Stimulated activated CD4-positive, alpha-beta T cell treated with anti-CD3 and anti-CD28 coated beads, Interleukin-1b, Interleukin-23, amount 100 ng/mL, for 24 hours (primary cell): ENCODE measurements at places on chromosomes 6 and 20.

DNA sequence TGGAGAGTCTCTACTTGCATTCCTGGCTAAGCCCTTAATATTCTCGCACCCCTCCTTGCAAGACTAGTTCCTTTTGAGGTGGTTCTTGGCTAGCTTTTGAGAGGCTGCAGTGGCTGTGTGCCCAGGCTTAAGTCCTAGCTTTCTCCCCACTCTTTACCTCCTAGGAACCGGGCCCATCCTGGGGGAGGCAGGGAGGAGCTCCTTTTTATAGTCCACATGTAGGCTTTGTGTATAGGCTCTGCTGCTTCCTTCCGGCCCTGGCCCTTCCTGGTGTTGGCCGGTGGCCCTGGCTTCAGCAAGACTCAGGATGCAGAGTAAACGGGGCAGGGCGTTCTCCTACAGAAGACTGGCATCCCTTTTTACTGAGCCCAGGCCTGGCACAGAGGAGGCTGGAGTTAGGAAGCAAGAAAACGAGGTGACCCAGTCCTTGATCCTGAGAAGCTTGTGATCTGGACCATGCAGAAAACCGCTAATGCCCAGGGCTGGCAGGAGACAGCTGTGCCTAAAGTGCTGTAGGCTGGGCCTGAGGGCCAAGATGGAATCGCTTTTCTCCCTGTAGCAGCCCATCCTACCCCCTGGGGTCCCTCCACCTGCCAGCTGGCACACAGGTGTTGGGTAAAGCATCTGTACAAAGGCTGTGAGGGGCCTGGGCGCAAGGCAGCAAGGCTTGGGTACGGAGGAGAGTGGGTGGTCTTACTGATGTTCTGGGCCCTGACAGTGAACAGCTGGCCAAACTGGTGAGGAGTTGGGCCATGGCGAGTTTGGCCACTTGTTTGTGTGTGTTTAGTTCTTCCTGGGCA is 8.7 kb downstream of the PLCG1 start:
- DNase-seq, result no peak

GRCh38 chr6:56368491-56368890 is 121.1 kb upstream of the COL21A1 start:
- no peak for DNase-seq

DNA sequence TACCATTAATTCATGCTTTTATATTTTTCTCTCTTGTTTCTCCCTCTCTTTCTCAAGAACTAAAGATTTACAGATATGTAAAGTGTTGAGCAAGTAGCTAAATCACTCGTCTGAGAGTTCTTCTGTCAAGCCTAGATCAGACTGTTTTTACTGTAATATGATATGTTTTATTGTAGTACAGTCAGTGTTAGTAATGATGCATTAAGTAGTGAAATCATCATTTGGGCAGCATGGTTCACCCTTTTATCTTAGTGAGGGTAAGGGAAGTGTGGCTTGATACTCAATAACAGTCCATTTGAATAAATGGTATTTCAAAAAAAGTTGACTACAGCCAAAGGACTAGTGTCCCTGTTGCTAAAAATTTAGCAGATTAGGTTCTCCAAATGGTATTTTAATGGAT is 9.2 kb downstream of the CYB5R4 start:
- DNase-seq, result no peak

- no peak for DNase-seq
Observed at GRCh38 chr6:9409126-9409525, 973.8 kb upstream of the SLC35B3 start.

DNA sequence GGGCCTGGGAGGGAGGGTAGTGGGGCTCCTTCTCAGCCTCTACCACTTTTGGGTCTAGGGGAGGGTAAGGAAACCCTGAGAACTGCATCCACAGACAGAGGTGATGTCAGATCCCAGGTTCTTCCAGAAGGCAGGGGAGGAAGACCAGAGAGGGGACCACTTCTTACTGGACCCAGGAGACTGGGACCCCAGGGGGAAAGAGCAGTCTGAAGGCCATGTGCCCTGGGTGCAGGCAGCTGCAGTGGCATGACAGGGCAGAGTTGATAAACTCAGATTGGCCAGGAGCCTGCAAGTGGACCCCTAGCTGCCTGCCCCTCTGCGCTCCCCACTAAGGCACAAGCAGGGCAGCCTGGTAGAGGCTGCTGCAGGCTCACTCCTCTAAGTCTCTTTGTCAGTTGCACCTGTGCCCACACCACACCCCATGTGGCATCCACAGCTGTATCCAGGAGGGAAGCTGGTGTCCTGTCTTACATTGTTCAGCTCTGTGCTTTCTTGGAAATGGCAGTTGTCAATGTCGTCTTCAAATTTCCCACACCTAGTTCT is 2.7 kb downstream of the CST9L start:
- no peak for DNase-seq

GRCh38 chr20:32045999-32046398 is 6.0 kb upstream of the HCK start:
- no peak for DNase-seq

GRCh38 chr6:96947055-96947454 is 22.5 kb downstream of the KLHL32 start:
- DNase-seq, result no peak

GRCh38 chr6:41460742-41461336 is 85.3 kb upstream of the FOXP4 start:
- DNase-seq, result no peak

DNA sequence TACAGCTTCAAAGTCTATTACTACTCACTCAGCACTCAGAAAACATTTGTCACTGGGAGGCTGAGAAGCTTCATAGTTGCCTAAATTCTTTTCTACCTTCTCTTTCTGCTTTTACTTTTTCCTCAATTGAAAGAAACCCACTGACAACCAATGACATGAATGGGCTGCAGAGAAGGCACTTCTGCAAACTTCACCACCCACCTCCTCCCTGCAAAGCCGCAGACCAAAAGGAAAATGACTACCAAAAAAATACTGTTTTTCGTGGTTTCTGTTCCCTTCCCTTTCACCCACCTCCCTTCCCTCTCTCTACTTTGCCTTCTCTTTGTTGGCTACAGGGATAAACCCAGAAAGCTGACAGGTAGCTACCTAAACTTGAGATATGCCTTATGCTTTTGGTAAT is 3.2 kb downstream of the GNAS-AS1 start:
- DNase-seq, result no peak

DNA sequence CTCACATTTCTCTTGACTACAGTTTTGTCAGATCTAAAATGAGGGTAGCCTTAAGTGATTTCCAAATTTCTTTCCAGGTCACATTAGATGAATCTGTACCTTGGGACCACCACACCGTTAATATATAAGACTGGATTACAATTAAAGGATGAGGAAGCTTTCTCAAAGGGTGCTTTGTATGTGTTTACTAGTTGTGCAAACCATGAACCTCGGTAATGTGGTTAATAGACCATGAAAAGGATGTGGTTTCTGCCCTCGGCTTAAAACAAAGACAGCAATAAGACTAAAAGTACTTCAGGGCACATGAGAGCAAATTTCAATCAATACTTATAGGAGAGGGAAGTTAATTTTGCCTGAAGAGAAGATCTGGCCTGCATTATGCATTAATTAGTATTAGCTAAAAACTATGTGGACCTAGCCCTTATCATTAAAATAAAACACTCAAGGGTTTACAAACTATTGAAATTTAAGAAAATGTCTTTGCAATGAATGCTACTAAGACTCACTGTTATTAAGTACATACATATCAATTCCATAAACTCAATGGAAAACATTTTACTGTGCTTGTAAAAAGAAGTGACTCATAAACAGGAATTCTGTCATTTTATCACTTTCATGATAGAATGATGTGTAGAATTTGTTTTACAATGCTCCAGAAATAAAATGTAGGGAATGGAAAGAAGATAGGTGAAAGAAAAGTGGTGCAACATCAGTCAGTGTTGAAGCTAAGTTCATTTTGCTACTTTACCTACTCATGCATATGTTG is 936 bp upstream of the TMX4 start:
- no peak for DNase-seq

DNA sequence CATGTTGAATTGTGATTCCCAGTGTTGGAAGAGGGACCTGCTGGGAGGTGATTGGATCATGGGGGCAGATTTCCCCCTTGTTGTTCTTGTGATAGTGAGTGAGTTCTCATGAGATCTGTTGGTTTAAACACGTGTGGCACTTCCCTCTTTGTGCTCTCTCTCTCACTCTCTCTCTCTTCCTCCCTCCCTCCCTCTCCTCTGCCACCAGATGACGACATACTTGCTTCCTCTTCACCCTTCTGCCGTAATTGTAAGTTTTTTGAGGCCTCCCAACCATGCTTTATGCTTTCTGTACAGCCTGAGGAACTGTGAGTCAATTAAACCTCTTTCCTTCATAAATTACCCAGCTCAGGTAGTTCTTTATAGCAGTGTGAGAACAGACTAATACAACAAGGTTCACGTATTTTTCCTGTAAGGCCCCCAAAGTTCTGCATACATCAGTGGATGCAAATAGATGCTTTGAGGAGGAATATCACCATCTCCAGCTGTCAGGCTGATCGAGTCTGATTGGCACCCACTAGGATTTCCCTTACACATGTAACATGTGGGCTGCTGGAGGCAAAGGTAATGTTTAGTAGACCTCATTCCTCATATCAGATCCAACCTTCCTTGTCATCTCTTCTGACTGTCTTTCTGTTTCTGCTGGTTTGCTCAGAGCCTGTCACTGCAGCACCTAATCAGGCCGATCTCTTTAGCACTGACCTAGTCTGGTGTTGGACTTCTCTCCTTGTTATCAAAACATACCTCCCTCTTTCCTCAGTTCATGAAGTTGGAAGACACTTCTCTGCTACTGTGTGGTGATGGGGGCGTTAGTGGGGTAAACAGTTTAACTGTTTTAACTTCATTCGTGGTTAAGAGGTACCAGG is 54.3 kb upstream of the BACH2 start:
- DNase-seq, result no peak

DNA sequence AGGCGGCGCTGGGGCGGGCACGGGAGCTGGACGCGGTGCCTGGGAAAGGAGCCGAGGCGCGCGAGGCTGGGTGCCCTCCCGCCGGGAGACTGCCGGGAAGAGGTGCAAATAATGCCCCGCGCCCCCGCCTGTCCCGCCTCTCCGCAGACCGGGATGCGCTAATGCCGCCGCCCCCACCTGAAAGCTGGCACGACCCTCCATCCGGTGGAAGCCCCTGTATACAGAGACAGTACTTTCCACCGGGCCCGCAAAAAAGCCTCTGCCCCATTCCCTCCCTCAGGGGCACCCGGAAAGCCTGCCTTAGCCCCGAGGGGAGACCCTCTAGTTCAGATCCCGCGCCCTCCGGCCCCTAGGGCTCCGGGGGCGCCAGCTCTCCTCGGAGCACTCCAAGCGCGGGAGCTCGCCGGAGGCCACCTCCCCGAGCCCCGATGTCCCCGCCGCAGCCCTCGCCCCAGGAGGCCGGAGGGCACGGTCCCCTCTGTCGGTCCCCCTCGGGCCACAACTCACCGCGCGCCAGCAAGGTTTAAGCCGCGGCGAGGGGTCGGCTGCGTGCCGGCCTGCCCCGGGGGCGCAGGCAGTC is 1.2 kb downstream of the GRM4 start:
- DNase-seq, result no peak

DNA sequence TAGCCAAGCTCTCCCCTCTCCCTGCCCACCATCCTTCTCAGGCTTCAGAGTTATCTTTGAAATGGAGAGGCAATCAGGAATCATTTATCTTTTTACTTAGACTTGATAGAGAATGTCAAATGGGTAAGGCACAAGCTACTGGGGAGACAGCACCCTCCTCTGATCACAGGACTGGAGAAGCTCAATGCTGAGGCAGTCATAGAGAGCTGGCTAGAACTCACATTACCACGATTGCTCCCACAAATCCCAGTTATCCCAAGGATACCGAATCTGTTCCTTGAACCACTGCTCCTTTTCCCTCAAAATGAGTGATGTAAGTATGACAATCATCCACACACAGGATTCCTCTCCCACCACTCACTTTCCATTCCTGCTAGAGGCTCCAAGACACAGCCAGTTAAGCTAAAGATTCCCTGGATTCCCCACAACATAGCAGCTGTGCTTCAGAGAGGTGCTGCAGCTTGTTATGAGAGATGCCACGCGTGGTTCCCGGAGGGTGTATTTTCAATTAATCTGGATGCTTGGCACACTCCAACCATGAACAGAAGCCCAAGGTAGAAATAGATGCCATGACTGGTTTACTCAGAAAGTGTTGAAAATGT is 96.2 kb upstream of the VGLL2 start:
- DNase-seq, result no peak

DNA sequence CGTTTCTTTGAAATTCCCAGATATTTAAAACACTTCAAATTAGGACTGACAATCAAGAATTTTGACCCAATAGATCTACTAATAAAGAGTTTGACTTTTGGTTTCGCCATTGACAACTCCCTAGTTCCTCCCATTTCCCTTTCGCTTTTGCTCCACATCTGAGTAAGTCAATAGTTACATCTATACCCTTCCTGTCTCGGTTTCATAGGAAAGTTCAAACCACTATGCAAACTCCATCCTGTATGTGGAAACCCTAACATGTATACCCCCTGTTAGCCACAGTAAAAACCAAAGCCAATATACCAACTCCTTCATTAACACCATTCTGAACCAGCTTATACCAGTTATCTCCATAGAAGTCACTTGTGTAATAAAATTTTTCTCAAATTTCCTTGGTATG is 311.1 kb downstream of the MMUT start:
- no peak for DNase-seq

DNA sequence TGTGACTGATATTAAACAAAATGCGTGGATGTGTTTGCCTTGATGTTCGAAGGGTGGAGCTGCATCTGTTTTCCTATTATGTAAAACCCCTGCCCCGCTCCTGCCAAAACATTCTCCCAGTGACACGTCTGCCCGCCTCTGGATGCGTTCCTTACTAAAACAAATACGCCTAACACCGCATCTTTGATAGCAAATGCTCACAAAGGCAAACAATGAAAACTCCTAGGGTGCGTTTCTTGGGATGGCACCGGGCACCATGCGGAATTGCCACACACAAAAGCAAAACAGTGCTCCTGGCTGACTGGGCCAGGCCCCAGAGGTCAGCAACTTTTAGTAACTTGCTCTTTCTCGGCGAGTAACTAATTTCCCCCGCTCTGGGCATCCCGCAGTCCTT is 9.0 kb upstream of the FOXC1 start:
- no peak for DNase-seq

GRCh38 chr6:136153707-136154375 is 96.3 kb downstream of the MTFR2 start:
- no peak for DNase-seq
